ENCODE measurements at places on chromosomes 11 and 22.

- no peak for DNase-seq
Measured at GRCh38 chr11:25890626-25891260, 441.2 kb upstream of the ANO3 start.

DNA sequence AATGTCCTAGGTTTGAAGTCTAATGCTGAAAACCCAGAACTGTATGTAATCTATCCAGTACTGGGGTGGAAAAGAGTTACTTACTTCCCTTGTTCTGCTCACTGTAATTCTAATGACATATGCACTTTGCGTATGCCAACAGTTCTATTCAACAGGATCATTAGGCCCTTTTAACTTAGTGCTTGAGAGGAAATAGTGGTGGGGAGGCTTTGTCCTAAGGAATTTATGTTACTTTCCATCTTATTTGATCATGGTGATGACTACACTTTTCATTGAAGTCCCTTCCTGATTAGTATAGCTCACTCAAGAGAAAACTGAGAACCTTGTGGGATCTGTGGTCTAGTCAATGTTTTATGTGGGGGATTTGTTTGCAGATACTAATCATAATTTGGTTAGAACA lies 348.2 kb downstream of the GUCY1A2 start:
- no peak for DNase-seq

DNA sequence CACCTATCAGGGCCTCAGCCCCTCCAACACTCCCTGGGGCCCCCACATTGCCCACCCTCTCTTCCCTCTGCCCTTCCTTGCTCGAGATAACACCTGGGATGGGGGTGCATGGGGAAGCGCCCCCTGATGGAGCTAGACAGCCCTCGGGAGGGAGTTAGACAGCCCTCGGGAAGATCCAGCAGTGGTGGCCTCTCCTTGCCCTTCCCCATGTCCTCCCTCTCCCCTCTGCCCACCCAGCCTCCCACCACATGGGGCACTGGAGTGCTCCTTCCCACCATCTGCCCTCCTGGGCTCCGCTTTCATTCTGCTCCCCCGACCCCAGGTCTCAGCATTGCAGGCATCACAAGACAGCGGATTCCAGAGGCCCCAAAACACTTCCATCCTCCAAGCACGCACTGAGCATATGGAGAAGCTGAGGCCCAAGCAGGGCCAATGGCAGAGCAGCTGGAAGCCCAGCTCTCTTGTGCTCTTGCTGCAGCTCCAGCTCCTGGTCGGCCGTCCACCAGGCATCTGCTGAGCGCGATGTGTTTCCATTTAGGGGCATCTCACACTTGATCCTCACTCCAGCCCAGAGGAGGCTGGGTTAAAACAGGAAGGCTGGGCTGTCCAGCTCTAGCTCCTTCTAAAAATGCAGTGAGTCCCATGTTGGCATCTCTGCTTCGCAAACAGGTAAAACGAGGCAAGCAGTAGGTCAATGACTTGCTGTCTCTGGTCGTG lies 65.6 kb downstream of the IGLL1 start:
- DNase-seq = no peak

DNA sequence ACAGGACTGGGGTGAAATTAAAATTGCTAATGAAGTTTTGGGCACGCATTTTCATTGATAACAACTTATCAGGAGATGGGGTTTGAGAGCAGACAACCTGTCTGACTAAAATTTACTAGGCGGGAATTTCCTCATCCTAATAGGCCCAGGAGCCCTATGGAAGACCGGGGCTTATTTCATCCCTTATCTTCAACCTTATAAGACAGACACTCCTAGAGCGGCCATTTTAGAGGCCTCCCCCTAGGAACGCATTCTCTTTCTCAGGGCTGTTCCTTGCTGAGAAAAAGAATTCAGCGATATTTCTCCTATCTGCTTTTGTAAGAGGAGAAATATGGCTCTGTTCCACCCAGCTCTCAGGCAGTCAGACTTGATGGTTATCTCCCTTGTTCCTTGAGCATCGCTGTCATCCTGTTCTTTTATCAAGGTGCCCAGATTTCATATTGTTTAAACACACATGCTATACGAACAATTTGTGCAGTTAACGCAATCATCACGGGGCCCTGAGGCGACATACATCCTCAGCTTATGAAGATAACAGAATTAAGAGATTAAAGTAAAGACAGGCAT lies 39.3 kb upstream of the ZC3H12C start:
- no peak for DNase-seq

- no peak for DNase-seq
Measured at GRCh38 chr11:126419801-126420697, 64.6 kb downstream of the ST3GAL4 start.

DNA sequence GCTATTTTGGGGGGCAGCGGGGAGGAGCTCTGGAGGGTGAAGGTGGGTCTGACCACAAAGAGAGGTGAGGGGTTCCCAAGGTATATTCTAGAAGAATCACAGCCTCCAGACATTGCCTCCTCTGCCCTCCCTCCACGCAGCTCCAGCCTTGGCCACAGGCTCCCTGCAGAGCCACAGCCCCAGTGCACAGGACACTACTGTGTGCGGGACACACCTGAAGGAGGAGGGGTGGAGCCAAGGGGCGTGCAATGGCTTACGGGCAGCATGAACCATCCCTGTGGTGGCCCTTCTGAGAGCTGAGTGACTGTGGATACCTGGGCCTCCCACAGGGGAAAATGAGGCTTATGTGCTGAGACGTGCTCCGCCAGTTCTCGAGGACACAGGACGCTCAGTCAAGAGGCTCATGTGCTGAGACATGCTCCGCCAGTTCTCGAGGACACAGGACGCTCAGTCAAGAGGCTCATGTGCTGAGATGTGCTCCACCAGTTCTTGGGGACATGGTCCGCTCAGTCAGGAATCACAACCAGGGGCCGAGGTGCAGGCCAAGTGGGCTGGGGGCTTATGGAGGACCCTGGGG lies 417.3 kb downstream of the SHANK2 start:
- no peak for DNase-seq

GRCh38 chr11:71247551-71248250 lies 4.7 kb downstream of the SHANK2 start:
- no peak for DNase-seq

DNA sequence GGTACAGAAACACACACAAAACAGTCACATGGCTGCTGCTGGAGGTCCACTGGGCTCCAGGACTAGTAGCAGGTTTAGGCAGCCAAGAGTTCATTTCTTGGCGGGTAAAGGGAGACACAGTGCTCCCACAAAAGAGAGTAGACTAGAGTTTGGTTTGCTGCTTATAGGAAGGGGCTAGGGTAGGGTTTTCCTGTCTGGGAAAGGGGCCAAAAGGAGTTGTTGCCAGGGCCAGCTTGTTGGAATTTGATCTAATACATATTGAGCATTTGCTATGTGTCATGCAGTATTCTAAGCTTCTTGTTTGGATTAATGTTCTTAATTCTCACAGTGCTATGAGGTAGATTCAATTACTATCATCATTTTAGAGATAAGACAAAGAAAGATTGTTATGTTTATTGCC lies 195.1 kb upstream of the PLET1 start:
- DNase-seq = no peak

DNA sequence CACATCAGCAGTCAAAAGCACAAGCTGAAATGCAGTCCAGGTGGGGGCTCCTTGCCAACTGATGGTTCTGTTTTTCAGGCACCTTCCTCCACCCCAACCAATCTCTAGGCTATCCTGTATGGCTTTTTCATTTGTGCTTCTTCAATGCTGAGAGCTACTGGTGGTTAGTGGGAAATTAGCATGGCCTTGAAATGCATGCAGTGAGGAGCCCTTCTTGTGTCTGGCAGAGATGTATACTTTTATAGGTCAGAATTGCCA lies 167.4 kb downstream of the NAV2 start:
- DNase-seq = no peak

GRCh38 chr11:86370171-86370570 lies 4.5 kb upstream of the CCDC81 start:
- no peak for DNase-seq

GRCh38 chr11:46902694-46903093 lies 15.7 kb downstream of the LRP4 start:
- DNase-seq = no peak

DNA sequence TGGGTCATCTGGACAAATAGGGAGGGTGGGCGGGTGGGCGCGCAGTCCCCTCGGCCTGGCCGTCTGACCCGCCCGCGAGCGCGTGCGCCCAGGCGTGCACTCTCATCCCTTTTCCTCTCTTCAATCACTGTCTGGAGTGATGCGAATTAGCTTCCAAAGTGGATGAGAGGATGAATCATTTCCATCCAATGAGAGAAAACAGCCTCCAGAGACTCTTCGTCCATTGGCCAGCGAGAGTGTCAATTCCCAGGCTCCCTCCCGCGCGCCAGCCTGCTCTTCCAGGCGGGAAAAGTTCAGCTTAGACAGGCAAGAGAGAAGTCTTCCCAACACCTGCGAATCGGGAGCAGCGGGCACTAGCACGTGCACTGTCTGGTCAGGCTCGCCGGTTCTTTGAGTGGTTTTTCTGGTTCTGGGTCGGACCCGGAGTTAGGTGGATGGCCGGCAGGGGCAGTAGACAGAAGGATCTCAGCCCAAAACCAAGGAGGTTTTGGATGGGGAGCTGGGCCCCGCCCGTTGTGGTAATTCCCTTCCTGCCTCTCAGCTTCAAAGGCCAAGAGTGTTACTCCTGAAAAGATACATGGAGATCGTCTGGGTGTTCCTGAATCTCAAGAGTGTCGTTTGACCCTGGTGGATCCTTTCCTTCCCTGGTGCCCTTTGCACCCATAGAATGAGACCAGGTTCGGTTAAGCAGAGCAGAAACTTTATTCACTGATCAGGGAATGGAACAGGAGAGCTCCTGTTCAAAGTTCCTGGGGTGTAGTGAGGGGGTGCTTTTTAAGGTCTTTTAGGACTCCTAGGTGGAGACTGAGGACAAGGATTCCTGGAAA lies 33.4 kb upstream of the GLYATL1 start:
- DNase-seq = peak; percentile 75

DNA sequence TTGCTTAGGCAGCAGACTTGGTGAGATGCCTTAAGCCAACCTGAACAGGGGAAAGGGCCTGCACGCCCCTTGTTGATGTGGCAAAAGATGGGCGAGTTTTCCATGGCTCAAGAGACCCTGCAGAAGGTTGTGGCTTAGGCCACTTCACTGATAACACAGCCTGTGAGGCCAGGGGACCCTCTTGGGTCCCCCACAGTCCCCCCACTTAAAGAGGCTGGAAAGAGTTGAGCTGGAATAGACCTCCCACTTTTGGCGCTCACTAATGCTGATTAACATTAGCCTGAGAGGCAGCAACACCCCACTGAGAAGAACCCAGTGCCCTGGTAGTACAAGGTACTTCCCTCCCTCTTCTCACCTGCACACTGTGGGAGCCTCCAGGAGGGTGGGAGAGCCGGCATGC lies 107.5 kb downstream of the TRIM29 start:
- no peak for DNase-seq

- no peak for DNase-seq
Measured at GRCh38 chr22:35960854-35961253, 67.8 kb downstream of the RBFOX2 start.

- DNase-seq = peak; percentile 29
Measured at GRCh38 chr22:27310966-27311697, 490.4 kb downstream of the MN1 start.

DNA sequence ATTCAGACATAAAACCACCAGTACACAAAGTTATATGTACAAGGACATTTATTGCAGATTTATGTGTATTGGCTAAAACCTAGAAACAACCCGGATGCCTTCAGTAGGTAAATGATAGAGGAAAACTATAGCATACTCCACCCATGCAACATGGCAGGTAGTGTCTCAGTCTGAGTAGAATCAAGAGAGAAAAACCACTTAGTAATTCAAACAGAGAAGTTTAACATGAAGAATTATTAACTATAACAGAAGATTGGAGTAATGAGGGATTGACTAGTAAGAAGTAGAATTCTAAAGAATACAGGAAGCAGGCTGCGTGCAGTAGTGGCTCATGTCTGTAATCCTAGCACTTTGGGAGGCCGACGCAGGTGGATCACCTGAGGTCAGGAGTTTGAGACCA lies 16.2 kb upstream of the SPTY2D1 start:
- DNase-seq = no peak

DNA sequence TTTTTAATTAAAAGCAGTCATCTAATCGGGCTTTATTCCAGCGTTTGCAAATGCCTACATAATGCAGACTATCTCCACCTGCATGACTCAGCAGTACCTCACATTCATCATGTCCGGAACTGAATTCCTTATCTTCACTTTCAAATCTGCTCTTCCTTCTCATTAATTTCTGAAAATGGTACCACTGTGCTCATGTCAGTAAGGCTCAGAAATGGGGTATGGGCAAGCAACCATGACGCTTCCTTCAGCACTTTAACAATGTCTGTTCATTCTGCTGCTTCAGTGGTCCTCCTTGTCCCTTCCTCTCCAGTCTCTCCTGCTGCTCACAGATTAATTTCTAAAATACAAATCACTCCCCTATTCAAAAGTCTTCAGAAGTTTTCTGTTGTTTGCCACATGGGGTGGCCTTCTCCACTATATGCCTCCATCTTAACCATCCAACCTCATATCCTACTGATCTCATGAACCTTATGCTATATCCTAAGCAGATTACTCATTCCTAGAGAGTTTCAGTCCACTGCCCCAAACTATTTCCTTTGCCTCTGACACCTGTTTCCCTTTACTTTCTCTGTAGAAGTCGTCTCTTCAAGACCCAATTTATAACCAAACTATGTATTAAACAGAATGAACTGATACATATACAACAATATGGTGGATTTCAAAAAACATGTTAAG lies 7.0 kb downstream of the GTF2H1 start:
- no peak for DNase-seq

GRCh38 chr11:1832920-1833295 lies 1.9 kb upstream of the SYT8 start:
- no peak for DNase-seq

DNA sequence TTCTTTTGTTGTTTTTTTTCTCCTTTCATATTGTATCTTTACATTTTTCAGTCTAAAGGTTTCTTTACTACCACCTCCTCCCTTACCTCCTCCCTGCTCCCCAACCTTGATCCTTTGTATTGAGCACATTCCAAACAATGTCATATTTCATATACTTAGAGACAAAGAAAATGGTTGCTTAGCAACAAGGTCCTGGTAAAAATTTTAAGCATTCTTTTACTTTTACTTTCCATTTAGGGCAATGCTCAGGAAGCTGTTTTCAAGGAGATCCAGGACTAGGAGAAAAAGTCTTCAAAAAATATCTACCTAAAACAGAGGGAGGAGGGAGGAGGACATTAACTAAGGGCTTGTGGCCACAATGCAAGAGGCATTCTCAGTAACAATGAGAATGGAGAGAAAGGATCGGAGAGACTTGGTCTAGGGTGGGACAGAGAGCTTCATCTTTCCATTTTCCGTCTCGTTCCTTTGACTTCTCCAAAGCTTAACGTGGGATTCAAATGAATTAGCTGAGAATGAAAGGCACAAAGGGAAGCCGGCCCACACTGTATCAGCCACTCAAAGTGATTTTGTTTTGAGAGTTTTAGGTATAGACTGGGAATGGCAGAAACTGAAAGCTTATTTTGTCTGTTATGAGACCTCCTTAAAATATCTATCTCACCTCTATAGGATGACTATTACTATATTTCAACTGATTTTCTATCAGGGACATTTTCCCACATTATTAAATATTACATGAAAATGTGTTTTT lies 455.7 kb downstream of the RAB38 start:
- no peak for DNase-seq

Measured in glutamatergic neuron (in vitro differentiated cells).